ENCODE measurements at places on chromosomes 6 and 20.

DNA sequence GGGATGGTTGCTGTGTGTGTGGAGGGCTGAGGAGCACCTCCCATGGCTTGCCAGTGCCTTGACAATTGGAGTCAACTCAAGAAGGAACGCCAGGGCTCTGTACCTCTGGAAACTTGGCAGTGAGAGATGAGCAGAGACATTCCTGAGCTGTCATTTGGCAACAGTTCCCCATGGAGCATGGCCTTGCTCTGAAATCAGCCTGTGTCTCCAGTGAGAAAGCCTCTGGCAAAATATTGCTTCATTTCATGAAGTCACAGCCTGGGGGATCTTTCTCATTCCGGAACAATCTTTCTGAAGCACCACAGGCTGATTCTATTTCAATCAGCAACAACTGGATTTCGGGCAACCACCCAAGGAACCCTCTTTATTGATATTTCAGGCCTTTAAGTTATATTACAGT is 52.2 kb upstream of the FNDC1 start:
- no peak for DNase-seq

DNA sequence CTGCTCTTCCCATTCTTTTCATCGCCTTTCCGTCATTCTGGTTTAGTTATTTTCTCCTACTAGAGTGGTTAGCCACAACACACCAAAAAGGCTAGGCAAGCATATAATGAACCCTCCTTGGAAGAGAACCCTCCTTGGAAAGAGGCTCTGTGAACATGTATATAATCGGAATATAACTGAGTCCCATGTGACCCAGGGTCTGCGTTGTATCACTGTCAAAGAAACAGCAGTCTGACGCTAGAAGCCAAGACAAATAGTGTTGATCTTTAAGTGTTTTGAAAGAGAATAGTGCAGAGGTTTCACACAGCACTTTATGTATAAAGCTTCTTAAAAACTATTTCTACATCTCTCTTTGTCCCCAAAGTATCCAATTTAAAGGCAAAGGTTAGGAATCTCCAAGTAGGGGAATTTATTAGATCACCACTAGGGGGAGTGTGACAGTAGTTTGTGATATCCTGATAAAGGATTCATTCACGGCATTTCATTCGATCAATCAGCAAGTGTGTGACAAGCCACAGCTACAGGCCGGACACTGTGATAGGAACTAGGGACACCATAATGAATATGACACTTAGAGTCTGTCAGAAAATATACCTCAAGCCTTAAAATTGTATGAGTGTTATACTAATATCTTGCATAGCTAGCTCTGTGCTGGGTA is 395.3 kb downstream of the CD109 start:
- DNase-seq, result peak; percentile 25

DNA sequence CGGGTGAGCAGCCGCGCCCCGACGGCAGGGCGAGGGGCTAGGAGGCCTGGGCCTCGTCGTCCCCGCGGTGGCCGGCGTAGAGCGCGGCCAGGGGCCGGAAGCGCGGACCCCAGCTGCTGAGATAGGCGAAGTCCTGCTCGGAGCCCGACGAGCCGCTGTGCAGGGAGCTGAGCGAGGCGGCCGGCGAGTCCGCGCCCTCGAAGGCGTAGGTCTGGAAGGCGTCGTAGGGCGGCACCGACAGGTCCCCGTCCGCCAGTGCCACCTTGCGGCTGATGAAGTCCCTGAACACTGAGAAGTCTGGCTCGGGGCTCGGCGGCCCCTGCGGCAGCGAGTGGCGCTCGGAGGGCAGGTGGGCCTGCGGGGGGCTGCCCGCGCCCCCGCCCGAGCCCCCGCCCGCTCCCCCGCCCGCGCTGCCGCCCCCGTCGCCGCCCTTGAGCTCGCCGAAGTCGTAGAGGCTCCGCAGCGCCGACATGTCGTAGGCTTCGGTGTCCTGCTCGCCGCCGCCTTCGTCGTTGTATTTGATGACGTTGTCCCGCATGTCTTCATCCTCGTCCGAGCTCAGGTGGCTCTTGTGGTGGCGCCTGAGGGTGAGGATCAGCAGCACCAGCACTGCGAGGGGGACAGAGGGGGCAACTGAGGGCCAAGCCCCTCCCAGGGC is 56.5 kb downstream of the CD40 start:
- peak; percentile 58 for DNase-seq

- no peak for DNase-seq
Measured at GRCh38 chr20:38108986-38109541, 56.0 kb downstream of the TGM2 start.

GRCh38 chr6:148223424-148223842 is 119.2 kb upstream of the SASH1 start:
- no peak for DNase-seq

DNA sequence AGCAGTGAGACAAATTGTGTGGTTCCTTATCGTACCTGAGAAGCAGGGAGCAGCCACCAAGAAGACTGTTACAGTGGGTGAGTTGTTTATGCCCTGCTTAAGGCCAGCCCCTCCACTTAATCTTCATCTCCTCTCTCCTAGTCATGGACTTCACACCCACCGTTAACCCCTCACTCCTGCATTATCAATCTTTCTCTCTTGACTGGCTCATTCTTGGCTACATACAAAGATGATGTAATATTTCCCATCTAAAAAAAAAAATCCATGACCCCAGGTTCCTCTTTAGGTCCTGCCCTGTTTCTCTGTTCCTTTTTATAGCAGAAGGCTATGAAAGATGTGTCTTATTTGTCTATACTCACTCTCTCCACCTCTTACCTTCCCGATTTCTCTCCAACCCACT is 72.4 kb downstream of the SHLD1 start:
- no peak for DNase-seq

DNA sequence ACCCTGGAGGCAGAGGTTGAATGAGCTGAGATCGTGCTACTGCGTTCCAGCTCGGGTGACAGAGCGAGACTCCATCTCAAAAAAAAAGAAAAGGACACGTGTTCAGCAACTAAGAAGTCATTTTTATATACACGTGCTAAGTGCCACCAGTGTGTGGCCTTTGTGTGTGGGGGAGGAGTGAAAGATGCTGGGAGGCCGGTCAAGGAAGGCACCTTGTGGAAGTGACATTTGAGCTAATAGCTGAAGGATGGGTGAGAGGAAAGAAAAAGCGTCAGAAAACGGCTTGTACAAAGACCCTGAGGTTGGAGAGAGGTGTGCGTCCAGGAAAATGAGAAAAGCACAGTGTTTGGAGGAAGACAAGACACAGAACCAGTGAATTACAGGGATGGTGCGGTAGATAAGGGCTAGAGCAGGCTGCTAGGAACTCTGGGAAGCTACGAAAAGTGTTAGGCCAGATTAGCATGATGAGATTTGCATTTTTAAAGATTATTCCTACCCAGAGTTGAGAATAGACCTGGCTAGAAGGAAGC is 11.6 kb downstream of the RREB1 start:
- DNase-seq, result no peak

DNA sequence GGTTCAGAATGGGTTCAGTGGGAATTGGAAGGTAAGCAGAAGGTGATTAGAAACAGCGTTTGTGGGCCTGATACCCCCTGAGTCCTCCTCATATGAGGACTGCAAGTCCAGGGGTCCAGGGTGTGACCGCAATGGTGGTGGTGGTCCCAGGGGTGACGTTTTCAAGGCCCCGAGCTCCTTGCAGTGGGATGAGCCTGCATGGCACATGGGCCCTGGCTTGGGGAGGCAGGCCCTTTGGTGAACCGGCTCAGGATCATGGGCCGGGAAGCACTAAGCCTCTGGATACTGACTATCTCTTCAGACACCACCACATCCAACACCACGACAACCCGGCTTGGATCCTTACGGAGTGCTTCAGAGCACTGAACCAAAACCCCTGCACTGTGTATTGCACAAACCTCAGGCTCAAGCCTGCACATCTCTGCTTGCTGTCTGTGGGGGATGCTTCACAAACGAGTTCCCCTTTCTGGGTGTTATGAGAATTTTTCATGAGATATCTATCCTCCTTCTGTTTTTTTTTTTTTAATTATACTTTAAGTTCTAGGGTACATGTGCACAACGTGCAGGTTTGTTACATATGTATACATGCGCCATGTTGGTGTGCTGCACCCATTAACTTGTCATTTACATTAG is 67.9 kb downstream of the STK35 start:
- no peak for DNase-seq

GRCh38 chr20:8133310-8133768 is 1.3 kb downstream of the PLCB1 start:
- DNase-seq, result no peak

- no peak for DNase-seq
Measured at GRCh38 chr20:57391439-57392301, 474 bp downstream of the RBM38 start.

Data from CD4-positive, alpha-beta T cell treated with Interleukin-2 at 100 ng/mL for 4 hours (primary cell).